Sigmoid colon (tissue), 7 donors: ENCODE measurements at places on chromosomes 12 and 14. TPM values are rescaled to one million over a fixed set of nuclear protein-coding genes. Genes with fewer than 3 reads are reported as not detected.

The FAM161B gene
- 2.5 TPM for polyA plus RNA-seq

The B3GNT4 gene
- 0.60 TPM for polyA plus RNA-seq

The PLA2G1B gene
- not detected for polyA plus RNA-seq

The FIGNL2 gene
- 0.36 TPM for polyA plus RNA-seq

The LBHD2 gene
- not detected for polyA plus RNA-seq

The NFE2 gene
- polyA plus RNA-seq = not detected

The IRAK4 gene
- 11.1 TPM for polyA plus RNA-seq

The SERPINA10 gene
- not detected for polyA plus RNA-seq

The TMEM119 gene
- 2.4 TPM for polyA plus RNA-seq

The TSPAN11 gene
- 0.23 TPM for polyA plus RNA-seq

The KCNMB4 gene
- polyA plus RNA-seq = 1.8 TPM

The PTPRO gene
- 1.2 TPM for polyA plus RNA-seq

The CLECL1 gene
- 4.5 TPM for polyA plus RNA-seq

The SLC10A1 gene
- polyA plus RNA-seq = not detected

The CD9 gene
- polyA plus RNA-seq = 180 TPM

The ASCL1 gene
- polyA plus RNA-seq = not detected

The KRT85 gene
- polyA plus RNA-seq = not detected

The PRR13 gene
- polyA plus RNA-seq = 870 TPM

The CORO1C gene
- polyA plus RNA-seq = 49.2 TPM

The SINHCAF gene
- 31.1 TPM for polyA plus RNA-seq

The MMP19 gene
- 2.1 TPM for polyA plus RNA-seq

The MARK3 gene
- 41.8 TPM for polyA plus RNA-seq

The CHMP4A gene
- 81.6 TPM for polyA plus RNA-seq

The NUDT14 gene
- 32.4 TPM for polyA plus RNA-seq

The SLC39A5 gene
- polyA plus RNA-seq = 31.2 TPM

The TCL1B gene
- polyA plus RNA-seq = not detected
